GM19239 (cell line): ENCODE measurements at places on chromosomes 16 and 17.
A peak's percentile ranks its signal among the peaks of the same experiment; 100 is the strongest.

DNA sequence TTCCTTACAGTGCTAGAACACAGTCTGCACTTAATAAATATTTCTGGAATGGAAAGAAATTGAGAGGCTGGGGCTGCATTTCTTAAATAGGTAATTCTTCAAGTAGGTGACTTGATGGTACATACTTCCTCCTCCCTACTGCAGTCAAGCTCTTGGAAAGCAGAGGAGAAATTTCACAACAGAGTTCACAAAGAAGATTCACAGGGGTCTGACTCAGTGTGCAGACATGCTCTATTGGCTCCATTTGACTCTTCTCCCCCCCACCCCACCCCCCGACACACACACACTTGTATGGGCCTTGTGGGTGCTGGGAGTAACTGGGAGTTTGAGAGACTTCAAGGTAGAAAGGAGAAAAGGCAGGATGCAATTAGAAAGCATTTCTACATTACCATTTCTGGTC, 6.2 kb upstream of the MYOCD start:
- no peak for DNase-seq

DNA sequence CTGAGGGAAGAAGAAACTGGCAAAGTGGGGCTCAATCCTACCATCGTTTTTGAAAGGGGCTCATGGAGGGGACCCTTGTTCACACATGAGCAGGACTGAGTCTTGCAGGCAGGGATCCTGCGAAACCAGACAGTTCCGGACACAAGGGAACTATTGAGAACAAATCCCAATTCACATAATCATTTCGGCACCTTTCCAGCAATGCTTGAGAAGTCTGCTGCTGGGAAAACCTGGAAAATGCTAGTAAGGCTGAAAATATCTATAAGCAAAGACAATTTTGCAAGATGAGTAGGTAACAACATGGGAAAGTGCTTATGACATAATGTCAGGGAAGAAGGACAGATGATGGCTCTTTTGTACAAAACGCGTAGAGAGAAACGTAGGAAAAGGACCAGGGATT, 52.1 kb upstream of the BPTF start:
- no peak for DNase-seq

DNA sequence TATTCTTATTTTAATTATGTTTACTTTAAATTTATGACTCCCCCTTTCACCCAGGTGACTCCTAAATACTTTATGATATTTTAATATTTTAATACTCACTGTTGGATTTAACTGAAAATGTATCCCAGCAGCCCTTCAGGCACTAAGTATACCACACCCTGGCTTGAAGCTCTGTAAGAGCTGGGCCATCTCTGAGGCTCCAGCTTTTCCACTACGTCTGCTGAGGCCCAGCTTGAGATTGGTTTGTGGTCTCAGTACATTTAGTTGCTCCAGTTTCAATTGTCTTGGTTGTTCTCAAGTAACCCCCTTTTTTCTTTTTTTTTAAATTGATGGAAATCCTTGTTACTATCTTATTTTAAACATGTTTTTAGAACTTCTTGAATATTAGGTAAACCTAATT, 27.0 kb upstream of the CAPNS2 start:
- DNase-seq = no peak

- DNase-seq = no peak
Measured at GRCh38 chr17:81140018-81140417, 25.3 kb upstream of the PVALEF start.

GRCh38 chr17:9350080-9350479, 225.5 kb downstream of the STX8 start:
- no peak for DNase-seq

- peak; percentile 61 for DNase-seq
Measured at GRCh38 chr17:77444984-77445759, 304.4 kb downstream of the SEC14L1 start.

GRCh38 chr16:57887711-57888110, 83.2 kb downstream of the CNGB1 start:
- no peak for DNase-seq

DNA sequence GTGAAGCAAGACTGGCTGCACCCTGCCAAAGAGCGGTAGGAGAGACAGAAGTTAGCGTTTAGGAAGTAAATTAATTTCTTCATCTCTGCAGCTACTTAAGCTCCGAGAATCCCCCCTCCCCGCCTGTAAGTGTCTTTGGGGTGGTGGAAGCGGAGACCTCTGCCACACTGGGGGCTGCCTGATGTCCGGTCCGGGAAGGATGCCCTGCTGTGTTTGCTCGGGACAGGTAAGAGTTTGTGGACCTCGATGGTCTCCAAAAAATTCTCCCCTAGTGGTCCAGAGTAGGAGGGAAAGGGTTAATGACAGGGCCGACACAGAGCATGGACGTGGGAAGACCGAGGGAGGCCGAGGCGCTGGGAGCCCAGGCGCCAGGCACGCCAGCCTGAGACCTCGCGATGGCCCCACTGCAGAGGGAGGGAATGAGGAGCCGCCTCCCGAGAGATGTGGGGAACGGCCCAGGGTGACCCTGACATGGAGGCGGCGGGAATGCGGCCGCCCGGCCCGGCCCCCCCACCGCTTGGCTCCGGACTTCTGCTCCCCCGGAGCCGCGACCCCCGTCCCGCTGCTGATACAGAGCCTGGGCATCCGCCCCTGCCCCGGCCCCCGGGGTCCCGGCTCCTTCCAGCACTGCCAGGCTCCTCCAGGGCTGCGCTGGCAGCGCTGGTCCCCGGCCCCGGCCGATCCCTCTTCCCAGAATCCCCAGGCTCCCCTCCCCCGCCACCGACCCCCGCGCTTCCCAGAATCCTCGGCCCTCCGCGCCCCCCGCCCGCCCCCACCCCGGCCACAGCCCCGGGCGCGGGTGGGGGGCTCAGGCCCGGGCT, 680 bp downstream of the ZNF629 start:
- no peak for DNase-seq

DNA sequence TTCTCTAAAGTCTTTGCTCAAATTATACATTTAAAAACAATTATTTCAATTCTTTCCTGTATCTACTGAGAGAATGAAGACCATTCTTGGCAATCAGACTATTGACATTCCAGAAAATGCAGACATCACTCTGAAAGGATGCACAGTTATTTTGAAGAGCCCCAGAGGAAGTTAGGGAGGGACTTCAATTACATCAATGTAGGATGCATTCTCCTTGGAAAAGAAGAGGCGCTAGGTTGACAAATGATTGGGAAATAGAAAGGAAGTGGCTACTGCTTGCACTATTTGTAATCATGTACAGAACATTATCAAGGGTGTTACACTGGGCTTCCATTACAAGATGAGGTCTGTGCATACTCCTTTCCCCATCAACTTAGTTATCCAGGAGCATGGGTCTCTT, 74.3 kb downstream of the SSH2 start:
- DNase-seq = no peak
